H1 (cell line): ENCODE measurements at places on chromosomes 5 and 9.

- H3K4me1 ChIP-seq = no peaks in the 10 kb centered on the region; the same call in 1 of the 2 replicates
- no peak overlapping the region for H3K27ac ChIP-seq
- no peaks in the 10 kb centered on the region for H3K27me3 ChIP-seq
- H3K36me3 ChIP-seq = no peaks in the 10 kb centered on the region
These were observed 37.7 kb upstream of the NEURL1B start for GRCh38 chr5:172603251-172603806.

- H3K27me3 ChIP-seq = no peaks in the 10 kb centered on the region
- H3K4me1 ChIP-seq = no peaks in the 10 kb centered on the region
- H3K36me3 ChIP-seq = no peaks in the 10 kb centered on the region
- H3K27ac ChIP-seq = no peak overlapping the region
- no peak for DNase-seq
- H3K4me3 ChIP-seq = no peak overlapping the region
These were observed 200.4 kb downstream of the ARRDC3 start for GRCh38 chr5:91182763-91183162.

GRCh38 chr5:141846031-141846430 is 32.2 kb downstream of the PCDH1 start:
- DNase-seq = no peak
- H3K27me3 ChIP-seq = no peaks in the 10 kb centered on the region
- H3K36me3 ChIP-seq = no peaks in the 10 kb centered on the region
- H3K4me1 ChIP-seq = peaks cover 72% of the 10 kb centered on the region
- H3K27ac ChIP-seq = peak overlapping the region; percentile 64

GRCh38 chr5:169595172-169595820 is 11.7 kb downstream of the SPDL1 start:
- peaks cover 72% of the 10 kb centered on the region for H3K36me3 ChIP-seq
- no peak overlapping the region for H3K4me3 ChIP-seq
- no peak for DNase-seq
- no peaks in the 10 kb centered on the region for H3K27me3 ChIP-seq

DNA sequence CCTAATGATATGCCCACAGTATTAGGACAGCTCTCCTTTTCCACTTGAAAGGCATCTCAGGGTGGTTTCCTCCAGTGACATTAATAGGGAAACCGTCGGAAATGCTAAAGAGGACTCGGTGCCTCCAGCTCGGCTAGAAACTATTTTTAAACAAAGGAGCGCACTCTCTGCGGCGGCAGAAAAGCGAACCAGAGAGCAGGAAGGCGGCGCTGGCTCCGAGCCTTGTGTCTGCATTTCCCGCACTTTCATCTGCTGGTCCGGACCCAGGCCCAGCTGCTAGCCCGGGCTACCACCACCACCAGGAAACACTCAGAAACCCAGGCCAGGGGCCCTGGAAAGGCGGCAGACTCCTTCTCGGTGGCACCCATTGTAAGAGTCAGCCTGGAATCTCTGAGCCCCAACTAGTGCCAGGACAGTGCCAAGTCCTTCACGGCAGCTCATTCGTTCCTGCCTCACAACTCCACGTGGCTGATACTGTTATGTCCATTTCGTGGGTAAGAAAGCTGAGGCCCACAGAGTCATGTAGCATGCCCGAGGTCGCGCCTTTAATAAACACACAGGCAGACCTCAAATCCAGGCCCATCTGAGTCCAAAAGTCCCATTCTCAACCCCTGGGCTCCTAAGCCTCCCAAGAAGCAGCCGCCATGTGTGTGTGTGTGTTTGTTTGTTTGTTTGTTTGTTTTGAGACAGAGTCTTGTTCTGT is 73.9 kb downstream of the VAV2 start:
- peaks cover 16% of the 10 kb centered on the region for H3K4me1 ChIP-seq
- no peak overlapping the region for H3K27ac ChIP-seq
- H3K27me3 ChIP-seq = no peaks in the 10 kb centered on the region
- no peak for DNase-seq
- no peaks in the 10 kb centered on the region for H3K36me3 ChIP-seq

- no peak overlapping the region for H3K27ac ChIP-seq
- H3K4me1 ChIP-seq = no peaks in the 10 kb centered on the region
- H3K36me3 ChIP-seq = no peaks in the 10 kb centered on the region
- DNase-seq = no peak
These were observed 133.2 kb downstream of the ENTREP1 start for GRCh38 chr9:69458176-69458575.

DNA sequence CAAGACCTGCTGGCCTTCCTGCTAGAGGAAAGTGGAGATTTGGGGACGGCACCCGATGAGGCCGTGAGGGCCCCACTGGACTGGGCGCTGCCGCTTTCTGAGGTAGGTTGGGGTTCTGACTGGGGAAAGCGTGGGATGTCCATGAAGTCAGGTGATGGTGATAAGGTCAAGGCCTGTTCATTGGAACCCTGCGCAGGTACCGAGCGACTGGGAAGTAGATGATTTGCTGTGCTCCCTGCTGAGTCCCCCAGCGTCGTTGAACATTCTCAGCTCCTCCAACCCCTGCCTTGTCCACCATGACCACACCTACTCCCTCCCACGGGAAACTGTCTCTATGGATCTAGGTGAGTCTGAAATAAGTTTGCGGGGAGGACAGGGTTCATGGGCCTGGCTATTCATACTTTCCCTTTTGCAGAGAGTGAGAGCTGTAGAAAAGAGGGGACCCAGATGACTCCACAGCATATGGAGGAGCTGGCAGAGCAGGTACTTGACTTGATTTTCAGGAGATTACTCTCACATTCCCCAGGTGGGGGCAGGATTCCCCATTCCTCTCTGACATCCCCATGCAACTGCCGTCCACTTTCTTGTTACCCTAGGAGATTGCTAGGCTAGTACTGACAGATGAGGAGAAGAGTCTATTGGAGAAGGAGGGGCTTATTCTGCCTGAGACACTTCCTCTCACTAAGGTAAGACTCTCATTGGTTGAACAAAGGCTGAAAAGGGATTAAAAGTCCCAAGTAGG is 505 bp downstream of the CREB3 start:
- H3K36me3 ChIP-seq = peaks cover 14% of the 10 kb centered on the region
- H3K4me3 ChIP-seq = peak overlapping the region; percentile 79
- no peaks in the 10 kb centered on the region for H3K27me3 ChIP-seq
- DNase-seq = peak; percentile 65
- peaks cover 21% of the 10 kb centered on the region for H3K4me1 ChIP-seq
- H3K27ac ChIP-seq = peak overlapping the region; percentile 55; the same call in 1 of the 2 replicates

- H3K36me3 ChIP-seq = no peaks in the 10 kb centered on the region
- H3K27me3 ChIP-seq = no peaks in the 10 kb centered on the region
- H3K4me1 ChIP-seq = no peaks in the 10 kb centered on the region
- DNase-seq = no peak
- H3K27ac ChIP-seq = no peak overlapping the region
These were observed 233.9 kb upstream of the RPS23 start for GRCh38 chr5:82512025-82512424.

DNA sequence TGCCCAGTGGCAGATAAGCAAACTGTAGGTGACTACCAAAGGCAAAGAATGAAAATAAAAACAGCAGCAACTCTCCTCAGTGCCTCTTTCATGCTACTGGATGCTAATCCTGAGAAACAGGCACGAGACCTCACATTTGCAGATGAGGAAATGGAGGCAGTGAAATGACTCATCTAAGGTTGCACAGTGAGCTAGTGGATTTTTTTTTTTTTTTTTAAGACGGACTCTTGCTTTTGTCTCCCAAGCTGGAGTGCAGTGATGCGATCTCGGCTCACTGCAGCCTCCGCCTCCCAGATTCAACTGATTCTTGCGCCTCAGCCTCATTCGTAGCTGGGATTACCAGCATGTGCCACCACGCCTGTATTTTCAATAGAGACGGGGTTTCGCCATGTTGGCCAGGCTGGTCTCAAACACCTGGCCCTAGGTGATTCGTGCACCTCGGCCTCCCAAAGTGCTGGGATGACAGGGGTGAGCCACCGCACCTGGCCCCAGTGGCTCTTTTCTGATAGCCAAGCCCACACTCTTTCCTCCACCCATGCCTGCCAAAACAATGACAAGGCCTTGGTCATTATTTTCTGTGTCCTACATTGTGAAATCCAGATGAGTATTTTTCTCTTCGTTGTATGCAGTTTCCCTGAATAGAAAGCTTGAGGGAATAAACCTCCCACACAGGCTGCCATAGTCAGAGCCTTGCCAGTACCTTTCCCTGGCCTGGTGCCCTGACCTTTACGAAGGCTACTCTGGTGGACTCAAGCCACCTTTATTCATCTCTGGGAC is 19.2 kb downstream of the DOCK2 start:
- no peaks in the 10 kb centered on the region for H3K4me1 ChIP-seq
- no peak overlapping the region for H3K27ac ChIP-seq

DNA sequence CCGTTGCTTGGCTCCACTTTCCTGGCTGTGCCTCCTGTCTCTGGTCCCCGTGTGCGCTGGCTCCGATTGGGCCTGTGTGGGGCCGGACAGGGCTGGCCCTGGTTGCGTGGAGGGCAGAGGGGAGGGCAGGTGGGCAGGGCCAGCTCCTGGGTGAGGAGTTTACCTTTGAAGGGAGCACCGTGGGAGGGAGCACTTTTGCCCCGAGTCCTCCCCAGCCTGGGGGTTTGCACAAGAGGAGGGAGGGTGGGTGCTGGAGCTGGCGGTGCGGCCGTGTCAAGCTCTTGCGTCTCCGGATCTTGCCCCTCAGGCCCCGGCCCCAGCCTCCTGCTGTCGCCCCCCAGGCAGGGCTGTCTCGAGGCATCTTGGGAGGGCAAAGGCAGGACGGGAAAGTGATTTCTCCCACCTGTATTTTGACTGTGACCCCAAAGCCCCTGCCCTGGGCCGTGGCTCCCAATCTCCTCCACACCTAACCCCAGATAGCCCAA is 48.3 kb upstream of the EXOC3 start:
- H3K4me3 ChIP-seq = no peak overlapping the region
- no peak overlapping the region for H3K27ac ChIP-seq
- H3K36me3 ChIP-seq = no peaks in the 10 kb centered on the region
- H3K4me1 ChIP-seq = peaks cover 6% of the 10 kb centered on the region
- DNase-seq = peak; percentile 41
- H3K27me3 ChIP-seq = 0 out of 2 replicates have a peak, but pooled peaks cover 3% of the 10 kb centered on the region

DNA sequence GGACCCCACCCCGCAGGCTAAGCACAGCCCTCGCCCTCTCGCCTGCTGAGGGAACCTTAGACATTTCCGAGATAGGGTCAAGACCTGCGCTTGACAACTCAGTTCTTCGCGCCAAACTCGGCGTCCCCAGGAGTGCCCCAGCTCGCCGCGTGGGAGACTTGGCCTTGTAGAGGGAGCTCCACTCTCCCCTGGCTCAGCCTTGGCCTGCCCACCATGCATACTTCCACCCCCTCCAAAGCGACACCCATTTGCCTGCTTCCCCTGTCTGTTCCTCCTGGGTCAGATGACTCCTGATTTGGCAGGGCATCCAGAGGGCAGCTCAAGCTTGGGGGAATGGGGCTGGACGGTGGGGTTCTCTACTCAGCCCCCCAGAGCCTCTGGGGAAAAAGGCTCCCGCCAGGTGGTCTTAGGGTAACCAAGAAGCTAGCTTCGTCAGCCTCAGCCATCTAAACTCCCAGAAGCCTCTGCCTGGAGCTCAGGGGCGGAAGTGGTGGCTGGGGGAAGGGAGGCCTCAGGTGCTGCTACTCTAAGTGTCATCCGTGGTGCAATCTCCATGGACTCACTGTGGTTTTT is 560 bp downstream of the DOCK2 start:
- H3K36me3 ChIP-seq = no peaks in the 10 kb centered on the region
- H3K27ac ChIP-seq = no peak overlapping the region
- H3K4me3 ChIP-seq = peak overlapping the region; percentile 79

DNA sequence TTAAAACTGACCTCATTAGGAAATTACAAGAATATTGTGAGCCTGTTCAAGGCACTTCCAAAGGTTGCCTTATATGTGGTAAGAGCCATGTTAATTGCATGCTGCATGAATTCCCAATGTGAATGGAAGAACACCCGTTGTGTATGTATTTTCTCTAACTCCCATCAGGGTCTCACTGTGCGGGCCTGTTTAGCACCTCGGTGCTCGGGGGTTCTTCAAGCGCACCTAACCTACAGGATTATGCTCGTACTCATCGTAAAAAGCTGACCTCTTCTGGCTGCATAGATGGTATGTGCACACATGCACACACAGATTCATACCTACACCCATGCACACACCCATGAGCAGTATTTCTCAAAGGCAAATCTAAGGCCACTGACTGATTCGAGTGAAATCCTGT is 66.1 kb downstream of the PPIP5K2 start:
- no peaks in the 10 kb centered on the region for H3K4me1 ChIP-seq
- no peak for DNase-seq
- peaks cover 8% of the 10 kb centered on the region for H3K36me3 ChIP-seq
- H3K27ac ChIP-seq = no peak overlapping the region
- H3K4me3 ChIP-seq = no peak overlapping the region

GRCh38 chr5:168469816-168470215 is 16.5 kb upstream of the RARS1 start:
- no peak for DNase-seq
- no peak overlapping the region for H3K4me3 ChIP-seq
- H3K27me3 ChIP-seq = no peaks in the 10 kb centered on the region
- no peak overlapping the region for H3K27ac ChIP-seq
- no peaks in the 10 kb centered on the region for H3K4me1 ChIP-seq

DNA sequence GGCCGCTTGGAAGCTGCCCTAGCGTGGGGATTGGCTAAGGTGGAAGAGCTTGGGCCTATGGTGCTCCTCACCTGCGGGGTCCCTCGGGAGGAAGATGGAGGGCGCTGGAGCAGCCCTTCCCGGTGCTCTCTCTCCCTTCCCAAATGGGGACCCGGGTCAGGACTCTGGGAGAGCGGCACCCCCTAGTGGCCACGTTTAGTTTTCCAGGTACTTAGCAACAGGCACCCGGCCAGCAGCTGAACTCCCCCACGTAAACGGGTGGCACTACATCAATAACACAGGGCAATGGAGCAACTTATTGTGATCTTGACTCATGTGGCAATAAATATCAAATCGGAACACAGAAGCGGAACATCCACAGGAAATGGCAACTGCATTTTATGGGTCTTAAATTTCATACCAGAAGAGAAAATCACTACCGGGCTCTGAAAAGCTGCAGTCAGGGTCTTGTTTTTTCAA is 316.6 kb downstream of the AGTPBP1 start:
- H3K27me3 ChIP-seq = no peaks in the 10 kb centered on the region
- no peak overlapping the region for H3K4me3 ChIP-seq
- no peak overlapping the region for H3K27ac ChIP-seq
- peak; percentile 74 for DNase-seq
- H3K4me1 ChIP-seq = peaks cover 4% of the 10 kb centered on the region; the same call in 1 of the 2 replicates

DNA sequence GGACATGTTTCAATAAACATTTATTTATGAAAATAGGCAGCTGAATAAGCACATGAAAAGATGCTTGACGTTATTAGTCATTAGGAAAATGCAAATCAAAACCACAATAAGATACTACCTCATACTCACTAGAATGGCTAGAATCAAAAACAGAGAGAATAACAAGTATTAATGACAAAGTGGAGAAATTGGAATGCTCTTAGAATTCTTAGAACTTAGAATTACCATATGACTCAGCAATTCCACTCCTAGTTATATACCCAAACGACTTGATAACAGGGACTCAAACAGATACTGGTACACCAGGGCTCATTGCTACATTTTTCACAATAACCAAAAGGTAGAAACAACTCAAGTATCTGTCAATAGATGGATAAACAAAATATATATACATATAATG is 15.1 kb upstream of the TRIM36 start:
- H3K27me3 ChIP-seq = peaks cover 8% of the 10 kb centered on the region
- DNase-seq = no peak
- peaks cover 4% of the 10 kb centered on the region for H3K4me1 ChIP-seq
- no peak overlapping the region for H3K27ac ChIP-seq
- H3K4me3 ChIP-seq = no peak overlapping the region
- no peaks in the 10 kb centered on the region for H3K36me3 ChIP-seq
